ENCODE measurements at places on chromosomes 6 and 20.

GRCh38 chr6:124984668-124985338 is 22.6 kb downstream of the RNF217 start:
- no peak for DNase-seq

GRCh38 chr6:107237992-107238660 is 122.8 kb upstream of the BEND3 start:
- no peak for DNase-seq

DNA sequence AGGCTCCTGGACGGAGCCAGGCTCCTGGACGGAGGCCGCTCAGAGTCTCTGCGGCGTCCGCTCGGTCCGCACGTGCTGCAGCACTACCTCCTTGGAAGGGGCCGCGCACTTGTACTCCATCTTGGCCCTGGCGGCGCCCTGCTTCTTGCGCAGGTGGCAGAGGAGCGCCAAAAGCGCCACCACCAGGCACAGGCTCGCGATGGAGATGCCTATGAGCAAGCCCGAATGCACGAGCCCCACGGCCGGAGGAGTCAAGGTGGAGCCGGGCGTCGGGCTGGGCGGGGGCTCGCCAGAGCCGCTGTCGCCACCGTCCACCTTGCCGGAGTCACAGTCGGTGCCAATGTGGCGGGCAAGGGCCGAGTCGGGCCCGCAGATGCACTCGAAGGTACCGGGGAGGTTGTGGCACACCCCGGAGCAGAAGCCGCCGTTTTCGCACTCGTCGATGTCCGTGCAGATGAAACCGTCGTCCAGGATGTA is 1.7 kb downstream of the THBD start:
- DNase-seq, result peak; percentile 11

- DNase-seq, result no peak
Observed at GRCh38 chr6:123841067-123841896, 37.6 kb downstream of the NKAIN2 start.

DNA sequence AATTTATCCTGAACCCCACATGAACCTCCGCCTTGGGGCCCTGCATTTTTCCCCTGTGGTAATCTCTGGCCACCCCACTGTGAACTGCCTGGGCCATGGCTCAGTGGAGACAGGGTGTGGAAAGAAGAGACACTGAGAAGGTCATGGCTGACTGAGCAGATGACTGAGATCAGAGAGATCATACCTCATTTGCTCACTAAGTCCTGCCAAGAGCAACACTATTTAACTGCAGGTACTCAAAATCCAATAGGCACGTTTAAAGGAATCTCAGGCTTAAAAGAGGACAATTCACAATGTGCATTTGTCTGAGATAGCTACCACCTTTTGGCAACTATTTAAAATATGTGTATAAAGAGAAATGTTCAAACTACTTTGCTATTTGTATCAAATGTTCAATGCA is 305.0 kb downstream of the GMDS start:
- DNase-seq, result no peak

- DNase-seq, result no peak
Observed at GRCh38 chr6:91626911-91627310, 1040.0 kb upstream of the MAP3K7 start.

- no peak for DNase-seq
Observed at GRCh38 chr6:11718031-11718430, 60.6 kb downstream of the ADTRP start.

- no peak for DNase-seq
Observed at GRCh38 chr6:137820952-137821351, 46.1 kb upstream of the TNFAIP3 start.

DNA sequence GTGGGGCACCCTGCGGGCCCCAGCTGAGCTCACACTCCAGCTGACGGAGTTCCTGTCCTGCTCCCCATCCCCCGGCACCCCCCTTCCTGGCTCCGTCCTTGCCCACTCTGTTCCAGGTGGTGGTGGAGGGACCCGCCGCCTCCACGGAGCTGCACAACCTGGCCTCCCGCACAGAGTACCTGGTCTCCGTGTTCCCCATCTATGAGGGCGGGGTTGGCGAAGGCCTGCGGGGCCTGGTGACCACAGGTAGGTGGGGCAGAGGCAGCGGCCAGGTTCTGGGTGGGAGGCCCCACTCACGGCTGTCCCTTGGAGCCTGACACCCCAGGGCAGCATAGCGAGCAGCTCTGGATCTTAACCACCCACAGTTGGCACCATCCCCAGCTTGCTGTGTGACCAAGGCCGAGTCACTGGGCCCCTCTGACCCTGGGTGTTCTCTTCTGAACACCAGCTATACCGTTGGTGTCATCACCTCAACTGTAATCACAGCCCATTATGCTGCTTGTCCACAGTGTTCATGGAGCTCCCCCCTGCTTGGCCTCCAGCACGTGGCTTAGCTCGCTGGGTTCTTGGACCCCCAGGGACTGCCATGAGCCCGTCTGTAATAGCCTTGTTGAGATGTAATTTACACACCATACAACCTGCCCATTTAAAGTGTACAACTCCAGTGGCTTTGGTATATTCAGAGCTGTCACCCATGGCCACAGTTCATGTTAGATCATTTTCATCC is 17.4 kb downstream of the COL20A1 start:
- no peak for DNase-seq

- no peak for DNase-seq
Observed at GRCh38 chr6:170027647-170028043, 263.2 kb downstream of the DLL1 start.

DNA sequence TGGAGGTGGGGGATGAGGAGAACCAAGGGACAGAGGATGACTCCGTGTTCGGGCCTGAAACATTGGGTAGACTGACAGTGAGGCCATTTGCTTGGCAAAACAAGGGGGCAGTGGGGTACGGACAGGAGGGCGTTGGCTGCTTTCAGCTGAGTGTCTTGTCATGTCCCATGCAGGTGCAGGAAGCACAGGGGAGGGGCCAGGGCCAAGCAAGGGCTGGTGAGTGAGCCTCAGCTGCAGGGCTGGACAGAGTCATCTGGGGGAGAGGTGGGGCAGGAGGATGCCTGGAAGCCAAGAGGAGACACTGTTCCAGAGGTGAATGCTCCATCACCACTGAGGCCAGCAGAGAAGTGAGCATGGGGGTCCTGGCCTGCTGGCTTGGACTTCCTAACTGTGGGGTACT is 78.4 kb downstream of the ERMARD start:
- no peak for DNase-seq

DNA sequence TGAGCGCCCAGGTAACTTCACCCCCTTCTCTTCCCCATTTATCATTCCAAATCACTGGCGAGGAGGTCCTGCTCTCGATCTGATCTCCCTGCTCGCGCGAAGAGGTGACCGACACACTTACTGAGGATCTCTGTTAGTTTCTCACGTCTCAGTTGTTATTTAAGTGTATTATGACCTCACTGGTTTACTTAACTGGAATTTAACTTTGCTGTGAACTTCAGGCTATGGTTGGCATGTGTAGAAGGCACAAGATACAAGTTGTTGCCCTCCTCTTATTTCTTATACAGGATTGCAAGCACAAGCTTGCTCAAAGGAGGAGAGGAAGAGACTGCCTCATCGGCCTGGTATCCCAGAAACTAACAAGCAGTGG is 1.2 kb downstream of the RNF217 start:
- DNase-seq, result no peak

DNA sequence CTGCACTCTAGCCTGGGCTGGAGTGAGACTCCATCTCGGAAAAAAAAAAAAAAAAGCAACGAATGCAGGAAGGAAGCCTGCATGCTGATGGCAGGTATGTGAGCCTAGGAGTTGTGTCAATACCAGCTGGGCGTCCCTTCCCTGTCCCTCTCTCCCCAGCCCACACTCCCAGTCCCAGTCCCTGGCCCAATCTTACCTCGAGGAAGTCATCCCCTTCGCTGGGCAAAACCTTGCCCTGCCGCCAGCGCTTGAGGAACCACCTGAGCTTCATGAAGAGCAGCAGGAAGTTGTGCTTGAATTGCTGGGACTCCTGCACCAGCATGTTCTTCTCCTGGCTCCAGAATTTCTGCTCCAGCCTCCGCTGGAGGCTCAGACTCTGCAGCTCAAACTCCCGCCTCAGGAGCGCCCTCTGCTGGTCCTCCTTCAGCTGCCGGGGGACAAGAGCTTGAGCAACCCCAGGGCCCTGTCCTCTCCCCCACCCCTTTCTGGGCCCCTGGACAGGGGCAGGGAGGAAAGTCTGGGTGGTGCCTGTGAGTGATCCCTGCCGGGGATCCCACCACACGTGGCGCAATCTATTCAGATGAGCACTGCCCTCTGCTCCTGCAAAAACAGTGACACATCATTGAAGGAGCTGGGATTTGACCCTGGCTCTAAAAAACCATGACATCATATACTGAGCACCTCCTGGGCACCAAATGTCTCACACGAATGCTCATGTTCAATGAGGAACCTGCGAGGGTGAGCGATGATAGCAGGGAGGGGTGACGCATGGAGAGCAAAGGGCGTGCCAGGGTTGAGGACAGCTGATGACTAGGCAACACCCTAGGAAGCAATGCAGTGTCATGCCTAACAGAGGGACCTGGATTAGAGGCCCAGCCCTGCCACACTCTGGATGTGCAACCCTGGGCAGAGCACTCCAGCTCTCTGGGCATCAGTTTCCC is 35.0 kb upstream of the DSN1 start:
- DNase-seq, result peak; percentile 46

- peak; percentile 1 for DNase-seq
Observed at GRCh38 chr20:18916886-18917750, 103.5 kb downstream of the SCP2D1 start.

DNA sequence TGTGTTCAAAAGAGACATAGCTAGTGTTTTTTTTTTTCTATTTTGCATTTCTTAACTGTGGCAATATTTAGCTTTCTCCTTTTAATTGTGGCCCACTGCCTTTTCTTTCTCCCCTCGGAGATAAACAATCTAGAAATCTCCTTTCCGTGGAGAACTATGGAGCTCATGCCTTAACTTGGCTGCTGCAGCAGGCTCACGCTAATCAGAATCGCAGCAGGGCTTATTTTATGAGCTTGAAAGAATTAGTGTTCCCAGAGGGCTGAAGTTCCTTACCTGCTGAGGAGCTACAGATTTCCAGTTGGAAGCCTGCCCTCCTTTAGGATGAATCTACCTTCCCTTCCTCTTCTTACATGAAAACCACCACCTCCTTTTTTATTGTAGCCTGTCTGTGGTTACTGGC is 35.6 kb downstream of the CTNNBL1 start:
- no peak for DNase-seq

DNA sequence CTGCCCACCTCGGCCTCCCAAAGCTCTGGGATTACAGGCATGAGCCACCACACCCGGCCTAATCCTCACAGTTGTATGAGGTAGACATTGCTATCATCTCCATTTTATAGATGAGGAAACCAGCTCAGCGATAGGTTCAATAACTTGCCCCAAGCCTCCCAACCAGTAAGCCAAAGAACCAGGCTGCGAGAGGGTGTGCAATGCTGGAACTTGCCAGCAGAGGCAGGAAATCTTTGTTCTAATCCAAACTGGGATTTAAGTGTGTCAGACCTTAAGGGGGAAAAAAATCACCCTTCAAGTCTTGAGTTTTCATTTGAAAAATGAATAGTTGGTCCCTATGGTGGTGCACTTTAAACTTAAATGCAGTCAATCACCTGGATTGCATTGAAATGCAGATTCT is 20.1 kb upstream of the RNGTT start:
- no peak for DNase-seq

GRCh38 chr6:42963855-42964605 is 3.5 kb downstream of the GNMT start:
- no peak for DNase-seq

DNA sequence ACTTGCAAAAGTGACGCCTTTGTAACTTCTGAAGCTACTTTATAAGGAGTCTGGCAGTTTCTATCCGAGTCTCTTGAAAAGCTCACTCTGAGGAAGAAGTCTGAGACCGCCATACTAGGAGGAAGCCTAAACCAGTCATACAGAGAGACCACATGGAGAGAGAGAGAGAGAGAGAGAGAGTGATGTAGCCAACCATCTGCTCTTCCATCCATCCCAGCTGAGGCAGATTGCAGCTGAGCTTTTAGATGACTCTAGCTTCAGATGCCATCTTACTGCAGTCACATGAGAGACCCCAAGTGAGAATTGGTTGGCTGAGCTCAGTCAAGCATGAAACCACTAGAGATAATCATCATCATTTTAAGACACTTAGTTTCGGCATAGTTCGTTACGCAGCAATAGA is 15.0 kb upstream of the DTNBP1 start:
- no peak for DNase-seq

DNA sequence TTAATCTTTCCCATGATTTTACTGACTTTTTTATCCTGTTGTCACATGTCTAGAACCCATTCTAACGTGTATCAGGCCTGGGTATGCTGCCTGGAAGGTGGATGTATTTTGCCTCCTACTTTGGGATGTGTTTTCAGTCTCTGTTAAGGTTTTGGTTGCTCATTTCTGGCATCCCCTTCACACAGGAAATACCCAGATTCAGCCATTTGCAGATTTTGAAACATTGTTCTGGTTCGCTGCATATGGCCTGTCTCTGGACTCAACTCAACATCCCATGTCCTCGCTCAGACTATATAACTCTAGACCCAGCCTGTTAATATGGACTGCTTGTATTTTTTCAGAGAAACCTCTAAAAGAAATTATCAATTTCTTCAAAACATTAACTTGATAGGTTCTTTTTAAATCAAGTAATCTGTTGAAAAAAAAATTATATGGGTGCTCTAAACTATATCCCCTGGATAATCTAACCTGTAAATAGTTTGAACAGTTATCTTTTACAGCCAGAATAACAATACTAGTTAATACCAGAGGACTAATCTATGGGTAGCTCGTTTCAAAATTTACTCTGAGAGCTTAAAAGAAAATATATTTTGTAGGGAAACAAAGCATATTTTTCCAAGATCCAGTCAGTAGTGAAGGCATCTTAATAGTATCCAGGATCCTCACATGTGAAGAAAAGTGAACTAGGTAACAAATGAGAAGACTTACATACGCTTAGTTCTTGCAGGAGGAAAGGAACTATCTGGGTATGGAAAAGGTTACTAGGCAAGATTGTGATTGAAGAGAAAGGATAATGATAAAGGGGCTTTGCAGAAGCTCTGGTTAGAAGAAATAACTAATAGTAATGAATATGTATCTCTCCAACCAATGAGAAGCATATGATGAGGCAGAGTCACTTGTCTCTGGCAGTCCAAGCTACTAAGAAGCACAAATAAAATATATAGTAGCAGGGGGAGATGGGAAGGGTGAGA is 23.4 kb upstream of the HLA-DQB1 start:
- DNase-seq, result peak; percentile 59

DNA sequence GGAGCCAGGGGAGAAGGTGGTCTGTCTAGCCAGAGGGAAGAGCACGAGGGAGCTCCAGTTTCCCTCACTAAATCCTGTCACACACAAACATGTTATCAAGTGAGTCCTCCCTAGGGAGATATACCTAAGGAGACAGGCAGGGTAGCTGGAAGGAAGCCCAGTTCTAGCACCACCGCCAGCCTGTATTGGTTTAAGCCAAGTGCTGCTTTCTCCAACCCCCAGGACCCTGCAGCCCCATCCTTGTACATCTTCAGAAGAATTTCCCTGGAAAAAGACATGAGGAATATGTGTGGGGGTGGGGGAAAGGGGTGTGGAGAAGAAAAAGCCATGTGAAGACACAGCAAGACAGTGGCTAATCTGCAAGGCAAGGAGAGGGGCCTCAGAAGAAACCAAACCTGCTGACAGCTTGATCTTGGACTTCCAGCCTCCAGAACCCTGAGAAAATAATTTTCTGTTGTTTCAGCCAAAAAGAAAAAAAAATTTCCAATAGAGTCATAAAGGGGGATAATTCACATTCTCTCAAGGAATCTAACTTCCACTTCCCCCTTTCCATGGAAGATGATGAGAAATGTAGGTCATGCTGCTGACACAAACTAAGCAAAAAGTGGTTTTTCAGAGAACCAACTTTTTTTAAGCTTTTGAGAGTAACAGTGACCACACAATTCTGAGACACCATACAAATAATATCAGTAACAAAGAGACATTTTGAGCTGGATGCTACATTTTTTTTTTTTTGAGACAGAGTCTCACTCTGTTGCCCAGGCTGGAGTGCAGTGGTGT is 103.2 kb upstream of the PRDM1 start:
- DNase-seq, result no peak
